ENCODE measurements at places on chromosomes 16 and 17.

GRCh38 chr17:83182620-83183101 is 103.3 kb downstream of the METRNL start:
- H3K4me3 ChIP-seq, result no peak overlapping the region
- no peaks in the 10 kb centered on the region for H3K27me3 ChIP-seq
- no peaks in the 10 kb centered on the region for H3K4me1 ChIP-seq
- H3K36me3 ChIP-seq, result no peaks in the 10 kb centered on the region
- no peak overlapping the region for H3K27ac ChIP-seq

- no peaks in the 10 kb centered on the region for H3K36me3 ChIP-seq
- no peak overlapping the region for H3K4me3 ChIP-seq
- H3K27ac ChIP-seq, result no peak overlapping the region
- H3K4me1 ChIP-seq, result peaks cover 3% of the 10 kb centered on the region
- H3K27me3 ChIP-seq, result no peaks in the 10 kb centered on the region
These were observed 7.7 kb downstream of the ST6GALNAC1 start for GRCh38 chr17:76635659-76636360.

GRCh38 chr16:24098896-24099295 is 157.2 kb upstream of the CACNG3 start:
- DNase-seq, result no peak
- H3K36me3 ChIP-seq, result peaks cover 99% of the 10 kb centered on the region
- H3K27me3 ChIP-seq, result no peaks in the 10 kb centered on the region

DNA sequence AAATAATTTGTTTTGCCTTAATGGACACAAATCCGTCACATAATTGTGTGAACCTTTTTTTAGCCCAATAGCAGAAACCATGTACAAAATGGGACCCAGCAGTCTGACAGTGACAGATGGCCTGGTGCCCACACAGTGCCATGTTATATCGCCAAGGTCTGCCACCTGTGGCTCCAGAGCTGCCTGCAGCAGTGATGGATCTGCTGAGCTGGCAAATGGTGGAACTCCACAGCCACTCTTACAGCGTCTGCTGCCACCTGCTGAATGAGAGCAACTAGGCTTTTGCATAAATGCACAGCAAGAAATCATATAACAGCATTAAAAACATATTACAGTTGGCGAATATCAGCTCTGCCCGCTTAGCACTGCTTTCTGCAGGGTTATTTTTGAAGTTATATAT is 59.4 kb downstream of the NUP93 start:
- no peak for DNase-seq
- no peak overlapping the region for H3K27ac ChIP-seq
- no peaks in the 10 kb centered on the region for H3K36me3 ChIP-seq
- no peaks in the 10 kb centered on the region for H3K27me3 ChIP-seq

DNA sequence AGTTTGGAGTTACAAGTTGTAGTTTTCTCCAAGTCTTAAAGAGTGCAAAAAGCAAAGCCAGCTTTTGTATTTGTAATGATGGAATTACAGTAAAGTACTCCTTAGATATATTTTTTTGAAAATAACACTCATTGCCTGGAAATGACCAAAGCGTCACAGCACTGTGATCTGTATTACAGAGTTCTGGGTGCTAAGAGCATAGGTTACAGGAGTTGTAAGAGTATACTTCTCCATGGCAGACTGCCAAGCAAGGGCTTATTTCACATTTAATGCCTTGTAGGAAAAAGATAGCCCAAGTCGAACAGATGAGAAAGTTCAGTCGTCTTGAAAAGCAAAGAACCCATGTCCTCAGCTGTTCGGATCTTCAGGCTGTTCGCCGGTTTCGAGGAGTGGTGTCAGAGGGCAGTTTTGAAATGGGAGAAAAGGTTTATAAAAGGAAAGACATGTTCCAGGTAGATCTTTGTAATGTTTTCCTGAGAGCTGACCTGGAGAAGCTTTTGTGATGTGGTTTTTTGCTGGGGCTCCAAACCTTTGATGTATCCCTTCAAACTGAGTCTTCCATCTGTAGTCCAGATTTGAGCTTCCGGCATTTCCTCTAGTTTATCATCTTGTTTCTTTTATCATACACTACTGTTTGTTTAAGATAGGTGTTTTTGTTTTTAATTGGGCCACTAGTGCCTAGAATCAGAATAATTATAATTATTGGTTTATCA is 41.3 kb downstream of the ERCC4 start:
- no peak overlapping the region for H3K27ac ChIP-seq
- DNase-seq, result no peak
- H3K36me3 ChIP-seq, result no peaks in the 10 kb centered on the region
- no peak overlapping the region for H3K4me3 ChIP-seq

GRCh38 chr16:5647051-5647450 is 549.5 kb upstream of the EEF2KMT start:
- H3K4me1 ChIP-seq, result no peaks in the 10 kb centered on the region
- DNase-seq, result no peak
- no peaks in the 10 kb centered on the region for H3K36me3 ChIP-seq
- H3K27ac ChIP-seq, result no peak overlapping the region
- no peak overlapping the region for H3K4me3 ChIP-seq

DNA sequence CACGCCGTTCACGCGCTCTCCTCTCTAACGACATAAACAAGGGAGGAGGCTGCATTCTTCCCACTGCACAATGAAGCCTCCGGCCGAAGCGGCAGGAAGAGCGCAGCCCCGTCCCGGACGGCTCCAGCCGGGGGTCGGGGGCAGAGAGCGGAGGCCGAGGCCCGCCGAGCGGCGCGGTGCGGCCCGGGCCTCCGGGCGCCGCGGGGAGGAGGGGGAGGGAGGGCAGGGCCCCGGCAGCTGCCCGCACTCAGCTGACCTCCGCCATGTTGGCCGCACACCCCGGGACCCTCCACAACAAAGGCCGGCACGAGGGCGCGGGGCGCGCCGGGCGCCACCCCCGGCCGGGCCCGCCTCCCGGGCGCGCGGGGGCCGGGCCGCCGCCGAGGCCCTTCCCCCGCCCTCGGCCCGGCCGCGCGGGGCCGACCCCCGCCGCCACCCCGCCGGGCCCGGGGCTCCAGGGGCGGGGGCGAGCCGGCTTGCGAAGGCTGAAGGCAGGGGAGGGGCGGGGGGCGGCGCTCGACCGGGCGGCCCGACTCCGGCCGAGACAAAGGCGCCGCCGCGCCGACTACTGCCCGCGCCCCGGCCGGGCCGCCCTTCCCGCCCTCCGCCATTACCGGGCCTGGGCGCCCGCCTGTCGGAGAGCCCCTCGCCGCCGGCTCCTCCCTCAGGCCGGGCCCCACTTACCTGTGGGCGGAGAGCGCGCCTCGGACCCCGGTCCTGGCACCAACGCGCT is 527 bp downstream of the SIAH1 start:
- peak; percentile 91 for DNase-seq
- no peaks in the 10 kb centered on the region for H3K36me3 ChIP-seq
- H3K27me3 ChIP-seq, result no peaks in the 10 kb centered on the region
- peak overlapping the region; percentile 94 for H3K27ac ChIP-seq
- peaks cover 54% of the 10 kb centered on the region for H3K4me1 ChIP-seq
- peak overlapping the region; percentile 59 for H3K4me3 ChIP-seq

DNA sequence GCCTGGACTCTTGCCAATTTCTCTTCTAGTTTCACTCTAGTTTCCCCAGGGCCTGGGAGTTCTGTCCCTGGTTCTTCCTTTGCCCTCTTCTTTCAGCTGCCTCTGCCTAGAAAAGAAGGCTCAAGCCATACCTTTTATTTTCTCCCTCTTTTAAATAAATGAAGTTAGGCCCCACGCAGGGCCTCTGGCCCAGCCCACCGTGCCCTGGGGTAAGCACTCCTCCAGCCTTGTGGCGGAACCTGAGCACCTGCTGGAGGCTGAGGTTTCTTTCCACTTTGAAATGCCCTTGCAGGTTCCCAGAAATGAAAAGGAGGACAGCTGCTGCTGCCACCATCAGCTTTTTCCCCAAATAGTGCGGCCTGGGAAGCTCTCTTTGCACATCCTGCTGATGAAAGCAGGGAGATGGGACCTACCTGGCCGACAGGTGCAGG is 139.4 kb downstream of the CCDC182 start:
- H3K27ac ChIP-seq, result peak overlapping the region; percentile 42
- peak overlapping the region; percentile 34 for H3K4me3 ChIP-seq
- H3K4me1 ChIP-seq, result peaks cover 48% of the 10 kb centered on the region
- no peaks in the 10 kb centered on the region for H3K27me3 ChIP-seq
- no peak for DNase-seq

- no peak overlapping the region for H3K27ac ChIP-seq
- H3K4me1 ChIP-seq, result no peaks in the 10 kb centered on the region
- H3K27me3 ChIP-seq, result no peaks in the 10 kb centered on the region
These were observed 30.5 kb upstream of the CACNG1 start for GRCh38 chr17:67013891-67014290.

GRCh38 chr17:44033861-44034408 is 19.2 kb upstream of the TMEM101 start:
- H3K27me3 ChIP-seq, result no peaks in the 10 kb centered on the region
- no peak overlapping the region for H3K27ac ChIP-seq
- peaks cover 48% of the 10 kb centered on the region for H3K36me3 ChIP-seq
- no peaks in the 10 kb centered on the region for H3K4me1 ChIP-seq
- no peak overlapping the region for H3K4me3 ChIP-seq
- DNase-seq, result no peak

DNA sequence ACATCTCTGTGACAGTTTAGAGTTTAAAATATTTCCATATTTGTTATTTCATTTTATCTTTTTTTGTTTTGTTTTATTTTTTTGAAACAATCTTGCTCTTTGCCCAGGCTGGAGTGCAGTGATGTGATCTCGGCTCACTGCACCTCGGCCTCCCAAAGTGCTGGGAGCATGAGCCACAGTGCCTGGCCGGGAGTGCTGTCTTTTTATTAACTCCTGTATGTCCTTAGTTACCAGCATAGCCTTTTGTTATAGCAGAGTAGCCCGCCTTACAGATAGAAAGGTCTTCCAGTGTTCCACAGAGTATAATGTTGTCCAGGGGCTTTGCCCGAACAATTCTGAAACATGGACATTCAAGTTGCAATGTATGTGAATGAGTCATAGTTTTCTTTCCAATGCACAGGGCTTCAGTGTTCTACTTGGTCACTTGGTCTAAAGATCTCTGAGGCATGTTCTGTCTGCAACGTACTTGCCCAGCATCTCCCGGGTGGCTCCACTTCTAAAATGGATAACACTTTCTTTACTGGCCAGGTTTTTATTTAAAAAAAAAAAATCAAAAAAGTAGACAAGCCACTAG is 125.6 kb downstream of the KCNJ18 start:
- H3K36me3 ChIP-seq, result no peaks in the 10 kb centered on the region
- no peak overlapping the region for H3K4me3 ChIP-seq

GRCh38 chr17:74766413-74766812 is 9.7 kb downstream of the NAT9 start:
- no peaks in the 10 kb centered on the region for H3K27me3 ChIP-seq
- H3K27ac ChIP-seq, result no peak overlapping the region
- H3K36me3 ChIP-seq, result peaks cover 78% of the 10 kb centered on the region
- DNase-seq, result no peak
- H3K4me3 ChIP-seq, result no peak overlapping the region

DNA sequence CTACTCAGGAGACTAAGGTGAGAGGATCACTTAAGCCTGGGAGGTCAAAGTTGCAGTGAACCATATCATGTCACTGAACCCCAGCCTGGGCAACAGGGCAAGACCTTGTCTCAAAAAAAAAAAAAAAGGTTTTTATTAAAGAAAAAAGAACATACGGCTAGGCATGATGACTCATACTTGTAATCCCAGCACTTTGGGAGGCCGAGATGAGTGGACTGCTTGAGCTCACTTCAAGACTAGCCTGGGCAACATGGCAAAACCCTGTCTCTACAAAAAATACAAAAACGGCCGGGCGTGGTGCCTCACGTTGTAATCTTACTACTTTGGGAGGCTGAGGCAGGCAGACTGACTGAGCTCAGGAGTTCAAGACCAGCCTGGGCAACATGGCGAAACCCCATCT is 38.4 kb downstream of the RANBP10 start:
- no peaks in the 10 kb centered on the region for H3K27me3 ChIP-seq
- H3K4me1 ChIP-seq, result peaks cover 6% of the 10 kb centered on the region
- H3K36me3 ChIP-seq, result peaks cover 71% of the 10 kb centered on the region
- no peak overlapping the region for H3K27ac ChIP-seq
- no peak for DNase-seq
- H3K4me3 ChIP-seq, result no peak overlapping the region

- peaks cover 12% of the 10 kb centered on the region for H3K36me3 ChIP-seq
- no peaks in the 10 kb centered on the region for H3K27me3 ChIP-seq
- H3K4me3 ChIP-seq, result no peak overlapping the region
- peak; percentile 71 for DNase-seq
These were observed 171.4 kb downstream of the SEC14L1 start for GRCh38 chr17:77312061-77312701.

- H3K4me3 ChIP-seq, result no peak overlapping the region
- no peaks in the 10 kb centered on the region for H3K27me3 ChIP-seq
- H3K4me1 ChIP-seq, result no peaks in the 10 kb centered on the region
- DNase-seq, result no peak
- H3K36me3 ChIP-seq, result no peaks in the 10 kb centered on the region
- H3K27ac ChIP-seq, result no peak overlapping the region
These were observed 593.8 kb downstream of the MAF start for GRCh38 chr16:79006765-79007164.

DNA sequence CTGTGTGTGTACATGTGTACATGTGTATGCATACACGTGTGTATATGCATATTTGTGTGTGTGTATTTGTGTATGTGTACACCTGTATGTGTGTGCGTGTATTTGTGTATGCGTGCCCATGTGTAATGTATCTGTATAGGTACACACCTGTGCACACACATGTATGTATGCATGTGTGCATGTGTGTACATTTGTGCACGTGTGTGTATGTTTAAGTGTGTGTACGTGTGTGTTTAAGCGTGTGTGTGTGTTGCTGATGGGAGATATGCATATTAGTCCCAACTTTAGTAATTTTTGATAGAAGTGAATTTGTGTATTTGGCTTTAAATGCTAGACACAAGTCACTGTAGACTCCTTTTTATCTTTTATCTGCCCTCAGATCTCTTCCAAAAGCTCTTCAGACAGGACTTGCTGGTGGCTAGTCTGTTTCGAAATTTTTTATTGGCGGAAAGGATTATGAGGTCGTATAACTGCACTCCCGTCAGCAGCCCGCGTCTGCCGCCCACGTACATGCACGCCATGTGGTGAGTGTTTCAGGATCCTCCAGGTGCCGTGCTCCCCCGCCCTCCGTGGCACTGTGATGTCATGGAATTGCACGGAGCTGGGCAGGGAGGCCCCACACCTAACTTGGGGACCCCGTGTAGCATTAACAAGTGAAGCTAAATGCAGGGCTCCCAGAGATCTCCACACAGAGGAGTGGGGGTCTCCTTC is 168.8 kb upstream of the CHMP6 start:
- no peaks in the 10 kb centered on the region for H3K27me3 ChIP-seq
- H3K4me3 ChIP-seq, result no peak overlapping the region
- H3K27ac ChIP-seq, result no peak overlapping the region
- DNase-seq, result peak; percentile 48

- H3K27ac ChIP-seq, result peak overlapping the region; percentile 64
- H3K36me3 ChIP-seq, result no peaks in the 10 kb centered on the region
- no peak for DNase-seq
- H3K4me1 ChIP-seq, result peaks cover 28% of the 10 kb centered on the region
These were observed 7.5 kb downstream of the PELP1 start for GRCh38 chr17:4696437-4696805.

DNA sequence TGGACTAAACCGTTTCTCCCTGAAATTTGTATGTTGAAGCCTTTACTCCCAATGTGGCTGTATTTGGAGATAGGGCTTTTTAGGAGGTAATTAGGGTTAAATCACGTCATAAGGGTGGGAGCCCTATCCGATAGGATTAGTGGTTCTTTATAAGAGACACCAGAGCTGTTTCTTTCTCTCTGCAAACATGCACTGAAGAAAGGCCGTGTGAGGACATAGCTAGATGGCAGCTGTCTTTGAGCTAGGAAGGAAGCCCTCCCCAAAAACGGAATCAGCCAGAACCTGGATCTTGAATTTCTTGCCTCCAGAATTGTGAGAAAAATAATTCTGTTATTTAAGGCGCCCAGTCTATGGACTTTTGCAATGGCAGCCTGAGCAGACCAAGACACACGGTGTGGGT is 14.1 kb downstream of the ODF4 start:
- H3K27me3 ChIP-seq, result peaks cover 20% of the 10 kb centered on the region
- no peak for DNase-seq
- no peak overlapping the region for H3K4me3 ChIP-seq
- no peaks in the 10 kb centered on the region for H3K4me1 ChIP-seq

All from spleen (tissue), 13 donors.